Mesothelial cell of epicardium (in vitro differentiated cells): ENCODE measurements at places on chromosomes 5 and 9.
A peak's percentile ranks its signal among the peaks of the same experiment; 100 is the strongest.

DNA sequence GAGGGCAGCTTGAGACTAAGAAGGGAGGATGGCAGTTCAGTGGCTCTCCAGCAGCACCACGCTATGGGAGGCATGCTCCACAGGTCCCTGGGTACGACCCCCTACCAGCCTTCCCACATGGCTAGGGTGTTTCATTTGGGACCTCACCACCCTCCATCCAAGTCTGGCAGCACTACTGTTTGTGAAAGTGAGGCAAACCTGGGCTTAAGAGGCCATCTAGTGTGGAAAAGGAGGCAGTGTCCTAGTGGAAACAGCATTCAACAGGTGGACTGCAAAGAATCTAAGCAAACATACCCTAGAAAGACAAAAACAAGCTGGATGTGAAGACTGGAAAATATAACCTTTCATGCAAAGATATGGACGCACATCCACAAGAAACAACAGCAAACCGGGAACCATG is 4.8 kb upstream of the C5orf47 start:
- DNase-seq: no peak

DNA sequence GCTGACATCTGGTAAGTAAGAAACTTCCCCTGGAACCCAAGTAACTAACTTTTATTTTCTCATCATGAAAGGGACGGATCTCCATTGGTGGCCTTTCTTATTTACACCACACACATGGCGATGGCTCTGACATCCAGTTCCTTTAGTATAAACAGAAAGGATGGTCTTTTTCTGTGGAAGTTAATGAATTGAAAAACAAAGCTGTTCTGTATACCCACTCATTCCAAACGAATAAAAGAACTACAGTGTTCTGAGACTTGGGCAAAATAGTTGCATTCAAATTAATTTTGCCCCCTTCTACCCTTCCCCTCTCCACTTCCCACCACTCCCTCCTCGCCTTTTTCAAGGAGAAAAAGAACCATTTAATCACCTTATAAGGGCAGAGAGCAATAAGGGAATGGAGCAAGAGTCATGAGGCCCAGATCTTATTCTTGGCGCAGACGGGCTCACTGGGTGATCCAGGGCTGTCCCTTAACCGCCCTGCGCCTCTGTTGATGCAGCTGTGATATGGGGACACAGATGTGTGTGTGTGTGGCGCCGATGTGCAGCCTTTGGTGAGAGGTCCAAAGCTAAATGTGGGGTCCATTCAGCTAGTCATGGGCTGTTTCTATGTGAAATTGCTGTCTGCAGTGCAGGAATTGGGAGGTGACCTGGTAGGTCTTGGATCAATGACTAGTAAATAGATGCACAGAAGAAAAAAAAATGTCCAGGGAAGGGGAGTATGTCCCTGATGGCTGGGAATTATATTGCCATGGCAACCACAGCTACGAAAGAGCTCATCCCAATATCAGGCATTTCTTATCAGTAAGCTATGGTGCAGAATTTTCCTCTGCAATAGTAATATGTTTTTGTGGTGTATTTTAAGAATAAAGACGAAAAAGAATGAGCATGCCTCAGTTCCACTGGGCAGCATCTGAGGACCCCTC is 141.5 kb upstream of the ERCC6L2 start:
- DNase-seq: no peak

DNA sequence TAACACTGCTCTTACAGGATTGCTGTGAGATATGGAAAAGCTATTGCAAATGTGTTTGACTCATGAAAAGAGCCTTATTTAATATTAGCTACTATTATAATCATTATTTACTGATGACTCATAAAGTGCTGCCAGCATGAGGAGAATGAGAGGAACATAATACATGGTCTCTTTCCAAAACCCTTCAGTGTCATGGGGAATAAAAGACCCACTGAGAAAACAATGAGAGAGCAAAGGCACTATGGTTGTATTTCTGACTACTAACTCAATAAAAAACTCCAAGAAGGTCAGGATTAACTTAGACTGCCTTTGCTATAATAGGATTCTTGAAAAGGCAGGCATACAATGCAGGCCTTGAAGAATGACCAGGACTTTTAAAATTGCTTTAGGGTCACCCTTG is 633.5 kb downstream of the DTWD2 start:
- no peak for DNase-seq

DNA sequence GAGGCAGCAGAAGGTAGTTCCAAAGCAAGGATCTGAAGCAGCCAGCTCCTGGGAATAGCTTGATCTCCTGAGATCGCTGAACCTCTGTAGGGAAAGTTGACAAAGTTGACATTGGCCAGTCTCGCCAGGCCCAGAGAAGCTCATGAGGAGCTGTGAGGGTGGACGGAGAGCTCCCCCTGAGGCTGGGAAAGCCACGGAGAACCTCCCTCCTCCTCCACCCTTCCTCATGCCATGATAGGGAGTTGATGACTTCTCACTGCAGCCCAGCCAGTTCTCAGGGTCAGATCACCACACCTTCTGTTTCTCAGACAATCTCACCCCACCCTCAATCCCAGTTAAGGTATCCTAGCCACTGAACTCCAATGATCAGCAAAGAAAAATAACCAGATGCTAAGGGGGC is 30.4 kb upstream of the KCNV2 start:
- no peak for DNase-seq

DNA sequence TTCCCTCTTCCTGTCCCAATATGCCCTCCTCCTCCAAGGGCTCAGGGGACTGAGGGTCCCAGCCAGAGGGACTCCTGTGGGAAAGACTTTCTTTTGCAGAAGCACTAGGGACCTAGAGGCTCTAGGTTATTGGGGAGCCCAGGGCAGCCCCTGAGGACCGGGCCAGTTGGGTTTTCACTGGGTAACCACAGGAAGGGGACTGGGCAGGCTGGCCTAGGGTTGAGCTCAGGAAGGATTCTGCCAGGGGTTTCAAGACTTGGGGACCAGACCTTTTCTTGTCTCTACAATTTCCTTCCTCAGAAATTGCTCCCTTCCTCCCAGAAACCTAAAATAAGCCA is 24.4 kb upstream of the HMCN2 start:
- no peak for DNase-seq

DNA sequence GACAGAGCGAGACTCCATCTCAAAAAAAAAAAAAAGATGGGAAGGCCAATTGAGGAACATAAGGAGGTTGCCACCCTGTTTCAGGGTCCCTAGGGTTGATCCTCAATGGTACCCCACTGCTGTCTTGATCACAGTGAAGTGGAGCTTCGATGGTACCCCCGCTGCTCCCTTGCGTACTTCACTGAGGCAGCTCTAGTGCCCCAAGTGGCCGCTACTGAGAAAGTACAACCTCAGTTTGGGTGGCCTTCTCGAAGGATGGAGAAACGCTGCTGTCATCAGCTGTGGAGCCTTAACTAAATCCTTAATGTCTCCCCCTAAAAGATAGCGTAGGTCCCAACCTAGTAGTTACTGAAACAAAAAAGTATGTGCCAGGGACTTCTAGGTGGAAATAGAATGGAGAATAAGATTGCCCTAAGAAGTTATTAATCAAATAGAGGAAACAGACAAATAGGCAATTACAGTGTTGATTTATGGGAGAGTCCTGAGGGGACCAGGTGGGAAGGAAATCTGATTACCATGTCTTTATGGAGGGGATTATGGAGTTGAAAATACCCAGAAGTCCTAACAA is 6.3 kb downstream of the TESK1 start:
- DNase-seq: no peak

DNA sequence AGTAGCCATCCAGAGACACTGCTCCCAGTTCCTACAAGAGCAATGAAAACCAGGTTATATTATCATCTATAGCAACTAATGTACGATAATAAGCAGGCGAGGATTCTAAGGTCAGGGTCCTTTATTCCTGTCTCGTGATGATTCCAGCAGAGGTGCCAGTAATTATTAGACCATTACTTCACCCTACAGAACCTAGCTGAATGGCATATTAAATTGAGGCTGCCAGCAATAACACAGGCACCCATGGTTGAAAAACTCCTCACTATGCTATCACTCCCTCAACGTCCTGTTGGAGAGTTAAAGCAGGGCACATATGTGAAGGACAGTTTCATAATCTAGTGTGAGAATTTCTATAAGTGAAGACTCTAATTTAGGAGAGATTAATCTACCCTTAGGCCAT is 29.7 kb downstream of the DCAF12 start:
- DNase-seq: no peak

DNA sequence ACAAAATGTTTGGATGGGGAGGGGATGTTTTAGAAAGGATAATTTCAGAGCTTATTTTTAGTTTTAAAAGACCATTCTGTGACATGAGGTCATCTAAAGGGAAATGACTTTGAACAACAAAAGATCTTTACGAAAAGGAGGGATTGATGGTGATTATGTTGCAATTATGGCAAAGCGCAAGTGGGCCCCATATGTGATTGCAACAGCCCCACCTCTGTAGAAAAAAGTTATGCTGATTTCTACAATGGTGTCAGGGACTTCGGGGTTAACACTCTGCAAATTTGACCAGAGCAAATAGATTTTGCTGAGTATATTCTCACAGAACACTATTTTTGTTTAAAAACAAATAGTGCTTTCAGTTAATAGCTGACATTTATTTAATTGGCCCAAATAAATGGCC is 312.8 kb downstream of the NSG2 start:
- DNase-seq: no peak

- DNase-seq: no peak
Measured at GRCh38 chr5:54040804-54041203, 269.6 kb downstream of the ARL15 start.

- DNase-seq: peak; percentile 43
Measured at GRCh38 chr5:126917918-126918614, 112.3 kb downstream of the MARCHF3 start.

GRCh38 chr5:23269981-23270380 is 237.4 kb upstream of the PRDM9 start:
- DNase-seq: no peak

DNA sequence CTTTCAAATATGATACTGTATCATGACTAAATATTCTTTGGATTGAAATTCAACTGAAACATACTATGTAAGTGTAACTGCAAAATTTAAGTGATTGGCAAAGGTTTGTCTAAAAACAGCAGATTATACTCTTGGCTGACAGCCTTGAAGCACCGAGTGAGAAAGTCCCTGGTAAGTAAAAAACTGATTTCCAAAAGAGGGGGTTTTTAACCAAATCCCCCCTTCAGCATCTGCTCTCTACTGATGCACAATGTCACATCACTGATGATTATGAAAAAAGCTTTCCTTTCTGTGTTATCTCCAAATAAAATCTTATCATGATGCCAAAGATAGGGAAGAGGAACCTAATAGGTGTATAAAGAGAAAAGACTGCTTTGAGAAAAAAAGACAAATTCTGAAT is 141.0 kb downstream of the MEF2C start:
- DNase-seq: no peak

- no peak for DNase-seq
Measured at GRCh38 chr5:161274951-161275350, 271.6 kb downstream of the GABRB2 start.

- no peak for DNase-seq
Measured at GRCh38 chr5:32277798-32278197, 34.9 kb downstream of the MTMR12 start.

DNA sequence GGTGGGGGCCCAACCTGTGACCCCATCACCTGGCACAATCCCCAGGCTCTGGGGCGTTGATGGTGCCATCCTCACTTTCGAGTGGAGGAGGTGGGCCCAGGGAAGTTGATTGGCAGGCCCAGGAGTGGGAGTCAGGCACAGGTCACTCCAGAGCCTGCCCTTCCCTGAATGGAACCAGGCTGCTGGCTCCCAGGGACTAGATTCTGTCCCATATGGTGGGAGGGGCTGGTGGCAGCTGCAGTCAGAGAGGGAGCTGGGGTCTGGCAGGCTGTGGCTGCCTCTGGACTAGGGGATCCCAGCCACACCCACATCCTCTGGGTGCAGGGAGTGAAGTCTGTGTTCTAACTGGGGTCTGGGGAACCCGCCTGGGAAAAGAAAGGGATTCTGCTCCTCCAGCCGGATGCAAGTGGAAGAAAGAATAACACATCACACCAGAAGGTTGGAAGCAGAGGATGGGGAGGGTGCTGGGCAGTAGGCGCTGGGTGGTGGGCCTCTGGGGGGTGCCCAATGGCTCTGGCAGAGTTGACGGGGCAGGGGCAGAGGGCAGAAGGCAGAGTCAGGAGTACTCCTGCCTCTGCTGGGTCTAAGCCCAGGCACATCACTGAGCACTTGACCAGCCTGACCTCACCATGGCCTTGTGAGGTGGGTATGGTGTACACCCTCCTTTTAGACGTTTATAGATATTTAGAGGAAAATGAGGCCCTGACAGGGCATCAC is 25.8 kb downstream of the CEL start:
- no peak for DNase-seq

- no peak for DNase-seq
Measured at GRCh38 chr5:133985540-133986180, 17.2 kb upstream of the C5orf15 start.

- peak; percentile 73 for DNase-seq
Measured at GRCh38 chr5:176578391-176578808, 29.3 kb downstream of the CDHR2 start.

DNA sequence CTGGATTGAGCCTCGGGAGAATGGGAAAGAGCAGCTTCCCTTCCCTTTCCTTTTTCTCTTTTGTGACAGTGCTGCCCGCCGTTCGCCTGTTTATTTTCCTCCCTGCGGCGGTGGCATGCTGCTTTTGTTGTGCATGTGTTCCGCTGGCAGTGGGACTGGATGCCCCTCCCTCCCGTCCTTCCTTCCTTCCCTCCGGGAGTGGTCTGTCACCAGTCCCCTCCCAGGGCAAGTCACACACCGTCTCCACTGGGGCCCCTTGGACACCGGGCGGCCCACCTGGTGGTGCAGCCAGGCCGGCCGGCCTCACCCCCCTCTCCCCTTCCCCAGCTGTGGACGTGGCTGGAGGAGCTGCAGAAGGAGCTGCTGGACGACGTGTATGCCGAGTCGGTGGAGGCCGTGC is 214.7 kb downstream of the TRIO start:
- no peak for DNase-seq

GRCh38 chr9:122236681-122237080 is 7.9 kb upstream of the LHX6 start:
- DNase-seq: no peak

DNA sequence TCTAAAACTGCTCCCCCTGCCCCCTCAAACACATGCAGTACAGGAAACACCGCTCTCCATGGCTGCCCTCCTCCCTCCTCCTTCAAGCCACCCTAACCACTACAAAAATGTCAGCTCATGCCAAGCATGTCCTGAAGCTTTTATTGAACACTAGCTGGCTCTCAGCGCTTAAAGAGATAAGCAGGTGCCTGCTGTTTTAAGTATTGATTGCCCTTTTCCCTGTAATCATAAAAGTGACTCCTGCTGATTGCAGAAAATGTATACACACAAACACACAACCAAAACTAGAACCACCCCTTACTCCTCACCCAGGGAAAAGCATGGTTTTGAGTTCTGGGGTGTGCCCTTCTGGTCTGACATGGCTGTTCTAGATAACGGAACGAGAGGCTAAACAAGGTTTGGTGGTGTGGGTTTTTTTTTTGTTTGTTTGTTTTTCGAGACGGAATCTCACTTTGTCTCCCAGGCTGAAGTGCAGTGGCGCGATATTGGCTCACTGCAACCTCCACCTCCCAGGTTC is 3.7 kb upstream of the UCK1 start:
- DNase-seq: no peak

DNA sequence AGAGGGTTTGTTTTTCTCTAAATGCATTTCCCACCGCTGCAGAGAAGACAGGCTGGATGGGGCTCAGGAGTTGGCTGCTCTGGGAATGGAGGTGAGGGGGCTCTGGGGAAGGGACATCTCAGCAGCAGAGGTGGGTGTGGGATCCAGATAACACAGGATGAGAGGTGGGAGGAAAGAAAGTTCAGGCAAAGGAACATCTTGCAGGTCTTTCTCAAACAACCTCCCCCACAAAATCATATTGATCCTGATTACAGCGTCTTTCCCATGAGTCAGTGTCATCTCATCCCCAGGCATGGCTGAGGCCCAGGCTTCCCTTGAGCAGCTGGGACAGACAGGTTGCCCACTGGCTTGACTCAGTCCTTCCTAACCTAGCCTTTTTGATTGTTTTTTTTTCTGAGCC is 11.3 kb upstream of the ACSL6 start:
- DNase-seq: no peak
